ENCODE measurements at places on chromosomes 7 and 10.

- no peak for DNase-seq
Measured at GRCh38 chr7:142231716-142232115, 26.1 kb downstream of the PRSS58 start.

DNA sequence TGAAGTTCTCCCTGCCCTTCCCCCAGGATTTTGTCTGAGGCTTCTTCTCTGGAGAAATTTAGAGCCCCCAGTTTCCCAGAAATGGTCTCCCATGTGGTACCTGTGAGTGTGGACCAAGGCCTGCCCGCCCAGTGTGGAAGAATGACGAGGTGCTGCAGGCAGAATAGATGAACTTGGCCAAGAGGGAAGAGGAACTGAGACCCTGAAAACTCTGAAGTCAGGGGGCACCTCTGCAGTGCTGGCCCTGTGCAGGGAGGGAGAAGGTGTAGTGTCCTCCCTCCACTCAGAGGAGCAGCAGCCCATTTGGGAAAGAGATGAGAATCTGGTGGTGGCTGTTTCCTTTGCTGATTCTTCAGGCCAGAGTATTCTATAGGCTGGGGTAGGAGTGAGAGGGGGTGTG lies 115.2 kb upstream of the PCGF5 start:
- DNase-seq, result no peak

DNA sequence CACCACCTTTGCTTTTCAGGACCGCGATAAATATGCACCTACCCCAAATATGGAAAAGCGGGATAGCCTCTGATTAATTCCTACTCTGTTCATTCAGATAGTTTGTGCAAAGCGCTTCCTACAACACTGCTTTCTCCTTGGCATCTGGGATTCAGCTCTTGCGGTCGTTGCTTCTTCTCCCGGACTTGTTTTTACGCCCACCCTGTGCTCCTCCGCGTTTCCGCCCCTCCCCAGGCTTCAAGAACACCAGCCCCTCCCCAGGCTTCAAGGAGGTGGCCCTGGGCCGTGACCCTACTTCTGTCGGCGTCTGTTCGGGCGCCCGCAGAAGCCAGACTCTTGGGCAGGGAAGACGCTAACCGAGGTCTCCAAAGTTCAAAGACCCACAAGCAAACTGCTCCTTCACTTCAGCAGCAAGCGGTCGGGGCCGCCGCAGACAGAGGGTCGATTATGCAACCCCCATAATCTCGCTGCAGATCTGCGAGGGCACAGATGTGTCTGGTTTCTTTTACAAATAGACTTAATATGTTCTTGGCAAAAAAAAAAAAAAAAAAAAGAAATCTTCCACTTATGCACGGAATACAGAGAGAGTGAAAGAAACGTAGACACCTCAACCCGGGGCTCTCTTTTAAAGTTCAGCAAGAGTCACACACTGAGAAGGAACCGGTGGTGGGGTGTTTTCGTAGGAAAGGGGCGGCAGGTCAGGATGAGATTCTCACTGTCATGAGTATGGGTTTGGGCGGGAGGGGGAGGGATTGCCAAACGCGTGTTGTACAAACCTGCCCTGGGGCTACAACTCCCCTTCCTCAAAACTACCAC lies 1.9 kb downstream of the DLX5 start:
- DNase-seq, result no peak

GRCh38 chr10:14173391-14173705 lies 157.4 kb downstream of the FRMD4A start:
- DNase-seq, result no peak

DNA sequence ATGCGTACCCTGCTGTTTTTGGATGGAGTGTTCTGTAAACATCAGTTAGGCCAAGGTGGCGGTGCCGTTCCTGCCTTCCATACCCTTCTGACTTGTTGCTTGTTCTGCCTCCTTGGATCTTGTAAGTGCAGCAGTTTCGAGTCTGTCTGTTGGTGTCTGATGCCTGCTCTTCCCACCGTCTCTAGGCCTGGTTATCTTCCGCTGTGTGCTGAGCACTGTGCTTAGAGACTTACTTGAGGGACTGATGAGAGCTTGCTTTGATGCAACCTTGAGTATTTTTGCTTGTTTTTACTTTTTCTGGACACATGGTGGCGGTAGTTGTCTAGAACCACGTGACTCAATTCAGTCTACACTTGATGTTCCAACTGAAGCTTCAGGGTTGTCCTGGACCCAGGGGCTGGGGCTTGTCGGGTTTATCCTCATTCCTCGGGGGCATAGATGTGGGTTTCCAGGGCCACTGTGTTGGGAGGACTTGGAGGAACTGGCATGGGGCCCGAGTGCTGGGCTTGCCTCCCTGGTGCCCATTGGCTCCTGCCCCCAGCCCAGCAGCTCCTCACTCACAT lies 14.4 kb upstream of the SPRN start:
- DNase-seq, result peak; percentile 62

DNA sequence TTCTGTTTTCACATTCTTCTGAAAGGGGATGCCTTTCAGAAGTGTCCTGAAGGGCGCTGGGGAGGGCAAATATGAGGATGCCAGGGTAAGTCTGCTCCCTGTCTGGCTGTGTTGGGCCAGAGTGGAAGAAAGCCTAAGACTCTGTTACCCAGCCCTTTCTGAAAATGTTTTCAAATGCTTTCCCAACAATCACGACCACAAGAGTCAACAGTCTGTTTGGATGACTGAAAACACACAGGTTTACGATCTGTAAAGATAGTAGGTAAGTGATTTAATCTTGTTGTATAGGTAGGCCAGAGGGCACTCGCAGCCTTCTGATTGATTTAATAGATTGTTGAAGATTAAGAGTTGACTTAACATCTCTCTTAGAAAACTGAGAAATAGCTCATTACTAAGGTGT lies 13.2 kb downstream of the SGPL1 start:
- no peak for DNase-seq
